Ammon's horn (tissue), 1 donor: ENCODE measurements at places on chromosomes 2 and 18.

GRCh38 chr18:57898506-57899124, 95.5 kb upstream of the ATP8B1 start:
- no peak for DNase-seq

DNA sequence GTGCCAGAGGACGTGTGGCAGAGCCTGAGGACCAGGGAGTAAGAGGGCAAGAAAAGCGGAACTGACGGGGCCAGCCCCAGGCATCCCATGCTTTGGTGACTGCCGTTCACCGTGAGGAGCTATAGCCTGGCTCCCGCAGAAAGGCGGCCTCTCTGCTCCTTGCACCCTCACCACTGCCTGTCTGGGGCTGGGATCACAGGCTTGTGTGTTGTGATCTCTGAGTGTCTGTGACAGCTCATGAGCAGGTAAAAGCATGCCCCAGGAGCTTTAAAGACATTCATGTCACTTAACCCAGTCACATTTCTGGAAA, 266.8 kb upstream of the RAB6C start:
- DNase-seq, result no peak

DNA sequence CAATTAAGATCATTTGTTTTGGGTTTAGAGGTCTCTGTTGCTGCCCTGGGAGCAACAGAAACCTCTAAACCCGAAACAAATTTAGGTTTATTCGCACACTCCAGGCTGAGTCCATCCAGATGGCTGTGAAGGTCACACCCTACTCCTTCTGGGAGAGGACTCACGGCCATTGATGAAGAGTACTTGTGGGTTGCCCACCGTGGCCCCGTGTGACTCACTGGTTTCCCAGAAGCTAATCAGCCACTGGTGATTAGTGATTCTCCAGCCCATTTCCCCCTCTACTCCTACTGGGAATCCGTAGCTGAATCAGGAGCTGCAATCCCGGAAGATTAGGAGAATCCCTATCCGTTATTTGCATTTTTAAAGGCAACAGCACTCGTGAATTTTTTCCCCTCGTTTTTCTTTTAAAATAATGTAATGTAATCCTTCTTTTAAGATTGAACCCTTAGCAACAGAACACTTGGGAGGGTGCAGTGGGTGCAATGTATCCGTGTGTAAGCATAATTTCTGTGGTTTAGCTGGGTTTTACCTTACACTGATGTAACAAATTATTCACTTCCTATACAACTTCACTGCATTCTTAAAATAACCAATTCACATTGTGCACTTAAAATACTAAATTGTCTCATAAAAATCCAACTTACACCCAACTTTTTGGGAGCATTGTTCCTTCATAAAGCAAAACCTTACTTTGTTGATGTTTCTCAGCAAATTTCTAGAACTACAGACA, 27.5 kb upstream of the EPAS1 start:
- no peak for DNase-seq

DNA sequence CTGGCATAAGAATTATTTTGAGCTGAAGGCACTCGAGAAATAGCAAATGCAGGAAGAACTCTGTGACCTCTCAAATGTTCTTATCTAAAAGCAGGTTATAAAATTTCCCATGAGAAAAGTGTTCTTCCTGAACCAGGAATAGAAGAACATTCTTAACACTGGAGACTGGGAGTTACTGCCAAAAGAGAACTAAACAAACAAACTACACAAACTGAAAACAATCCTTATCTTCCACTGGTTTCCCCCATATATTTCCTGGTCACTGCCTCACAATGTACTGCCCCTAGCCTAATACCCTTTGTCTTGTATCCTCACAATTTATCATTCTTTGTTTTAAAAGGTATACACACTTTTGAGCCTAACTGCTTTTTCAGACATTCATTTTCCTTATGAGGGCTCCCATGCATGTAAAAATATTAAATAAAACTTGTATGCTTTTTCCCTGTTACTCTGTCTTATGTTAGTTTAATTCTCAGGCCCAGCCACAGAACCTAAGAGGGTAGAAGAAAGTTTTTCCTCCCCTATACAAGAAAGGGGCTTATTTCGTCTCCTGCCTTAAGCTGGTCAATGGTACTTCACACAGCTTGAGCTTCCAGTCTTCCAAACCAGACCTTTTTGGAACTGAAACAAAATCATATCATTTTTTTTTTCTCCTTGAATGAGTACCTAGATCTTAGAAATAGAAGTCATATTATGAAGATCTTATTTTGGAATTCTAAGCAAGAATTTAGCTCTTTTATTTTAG, 110.6 kb downstream of the MSTN start:
- no peak for DNase-seq

GRCh38 chr2:46706264-46706983, 209.2 kb downstream of the MCFD2 start:
- no peak for DNase-seq

- DNase-seq, result no peak
Measured at GRCh38 chr2:236400594-236401360, 136.6 kb upstream of the ASB18 start.

DNA sequence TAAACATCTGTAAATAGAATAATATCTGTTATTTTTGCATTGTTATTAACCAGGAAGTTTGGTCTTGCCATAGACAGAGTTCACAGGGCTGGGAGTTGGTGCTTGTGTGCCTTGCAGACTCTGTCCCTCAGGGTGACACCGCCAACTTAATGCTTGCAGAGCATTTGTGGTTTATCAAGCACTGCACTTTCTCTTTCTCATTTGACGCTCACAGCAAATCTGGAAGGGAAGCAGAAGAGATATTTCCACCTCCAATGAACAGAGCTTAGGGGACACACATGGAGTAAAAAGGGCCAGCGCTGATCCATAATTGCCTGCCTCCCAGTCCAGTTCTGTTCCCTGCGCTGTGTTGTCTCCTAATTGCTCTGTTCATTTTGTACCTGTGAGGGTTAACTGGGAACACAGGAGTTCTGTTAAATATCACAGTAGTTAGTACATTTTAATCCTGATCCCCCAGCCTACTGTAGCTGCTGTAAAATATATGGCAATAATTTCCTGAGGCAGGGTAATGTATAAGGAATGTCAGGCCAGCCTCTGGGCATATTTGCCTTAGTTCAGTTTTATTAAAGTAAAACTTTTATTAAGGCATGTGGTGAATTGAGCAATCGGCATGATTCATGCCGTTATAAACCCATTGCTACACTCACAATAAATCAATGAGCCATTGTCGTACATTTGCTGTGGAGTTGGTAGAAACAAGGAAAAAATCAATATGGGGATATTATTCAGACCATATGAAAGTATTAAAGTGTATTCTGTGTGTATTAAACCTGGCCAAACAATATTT, 182.5 kb upstream of the OSR1 start:
- no peak for DNase-seq

- DNase-seq, result no peak
Measured at GRCh38 chr2:128284037-128284441, 34.6 kb downstream of the HS6ST1 start.

DNA sequence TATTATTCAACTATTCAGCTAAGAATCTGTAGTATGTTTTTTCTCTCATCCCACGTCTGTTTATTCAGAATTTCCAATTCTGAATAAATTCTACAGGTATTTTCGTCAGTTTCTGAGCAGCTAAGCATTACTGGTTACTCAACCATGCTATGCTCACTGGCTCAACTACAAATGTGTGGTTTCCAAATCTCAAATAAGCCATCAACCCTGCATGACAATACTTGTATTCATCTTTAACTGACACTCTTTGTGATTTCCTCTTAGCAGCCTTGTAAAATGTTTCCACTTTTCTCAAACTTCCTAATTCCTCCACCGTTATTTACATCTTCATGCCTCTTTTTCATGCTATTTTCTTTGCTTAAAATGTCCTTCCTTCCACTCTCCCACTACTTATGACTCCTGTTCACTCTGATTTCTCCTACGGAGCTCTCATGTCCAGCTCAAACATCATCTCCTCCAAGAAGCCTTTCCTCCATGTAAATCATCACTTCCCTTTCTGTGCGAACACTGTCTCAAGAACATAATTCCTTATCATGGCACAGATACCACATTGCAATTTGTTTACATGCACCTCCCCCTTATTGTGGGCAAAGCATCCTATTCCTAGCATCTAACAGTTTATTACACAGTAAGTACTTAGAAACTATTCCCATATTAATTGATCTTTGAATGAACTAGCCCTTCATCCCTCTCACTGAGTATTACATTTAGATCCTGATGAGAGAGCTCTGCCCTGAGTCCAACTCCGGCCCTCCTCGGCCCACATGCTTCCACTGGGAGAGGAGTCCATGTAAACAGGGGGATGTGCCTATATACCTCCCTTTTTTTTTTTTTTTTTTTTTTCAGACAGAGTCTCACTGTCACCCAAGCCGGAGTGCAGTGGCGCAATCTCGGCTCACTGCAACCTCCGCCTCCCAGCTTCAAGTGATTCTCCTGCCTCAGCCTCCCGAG, 10.5 kb downstream of the CCDC88A start:
- peak; percentile 59 for DNase-seq

DNA sequence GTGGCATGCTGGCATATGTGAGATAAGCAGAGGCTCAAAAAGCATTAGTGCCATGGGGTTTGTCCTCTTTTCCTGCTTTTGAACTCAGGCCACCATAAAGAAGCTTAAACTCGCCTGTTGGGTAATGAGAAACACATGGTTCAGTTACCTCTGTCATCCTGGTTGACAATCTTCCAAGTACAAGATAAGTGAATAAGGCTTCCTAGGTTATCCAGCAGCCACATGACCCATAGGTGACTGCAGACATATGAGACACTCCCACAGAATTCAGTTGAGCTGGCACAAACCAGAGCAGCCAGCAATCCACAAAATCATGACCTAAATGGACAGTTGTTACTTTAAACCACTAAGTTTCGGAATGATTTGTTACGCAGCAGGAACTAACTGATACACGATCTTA, 97.3 kb downstream of the TACR1 start:
- DNase-seq, result no peak

DNA sequence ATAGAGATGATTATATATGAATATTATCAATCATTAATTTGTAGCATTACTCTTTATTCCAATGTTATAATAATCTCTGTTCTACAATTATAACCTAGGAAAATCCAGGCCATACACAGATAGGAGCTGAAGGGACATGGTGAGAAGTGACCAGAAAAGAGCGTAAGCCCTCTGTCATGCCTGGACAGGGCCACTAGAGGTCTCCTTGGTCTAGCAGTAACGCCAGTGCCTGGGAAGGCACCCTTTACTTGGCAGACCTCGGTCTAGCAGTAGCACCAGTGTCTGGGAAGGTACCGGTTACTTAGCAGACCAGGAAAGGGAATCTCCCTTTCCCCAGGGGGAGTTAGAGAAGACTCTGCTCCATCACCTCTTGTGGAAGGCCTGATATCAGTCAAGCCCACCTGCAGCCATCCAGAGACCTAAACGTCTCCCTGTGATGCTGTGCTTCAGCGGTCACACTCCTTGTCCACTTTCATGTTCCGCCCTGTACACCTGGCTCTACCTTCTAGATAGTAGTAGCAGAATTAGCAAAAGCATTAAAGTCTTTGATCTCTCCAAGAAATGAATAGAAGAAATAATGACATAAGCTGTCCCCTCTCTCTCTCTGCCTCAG, 447.5 kb upstream of the FSIP2 start:
- DNase-seq, result peak; percentile 9

DNA sequence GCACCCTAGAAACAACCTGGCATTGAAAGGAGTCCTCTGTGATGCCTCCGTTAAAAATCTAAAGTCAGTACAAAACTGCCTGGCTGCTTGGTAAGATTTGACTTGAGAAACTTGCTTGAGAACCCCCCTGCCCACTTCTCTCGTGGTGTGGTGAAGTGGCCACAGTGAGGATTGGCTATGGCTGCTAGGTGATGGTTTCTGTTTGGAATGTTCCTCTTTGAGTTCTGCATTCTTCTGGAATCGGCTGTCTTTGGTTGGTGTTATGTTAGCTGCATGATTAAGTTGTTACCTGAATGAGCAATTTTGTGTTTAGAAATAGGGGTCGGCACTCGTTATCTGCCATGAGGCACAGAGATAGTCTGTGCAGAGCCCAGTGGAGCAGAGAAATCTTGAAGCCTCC, 21.7 kb upstream of the SAG start:
- DNase-seq, result no peak

DNA sequence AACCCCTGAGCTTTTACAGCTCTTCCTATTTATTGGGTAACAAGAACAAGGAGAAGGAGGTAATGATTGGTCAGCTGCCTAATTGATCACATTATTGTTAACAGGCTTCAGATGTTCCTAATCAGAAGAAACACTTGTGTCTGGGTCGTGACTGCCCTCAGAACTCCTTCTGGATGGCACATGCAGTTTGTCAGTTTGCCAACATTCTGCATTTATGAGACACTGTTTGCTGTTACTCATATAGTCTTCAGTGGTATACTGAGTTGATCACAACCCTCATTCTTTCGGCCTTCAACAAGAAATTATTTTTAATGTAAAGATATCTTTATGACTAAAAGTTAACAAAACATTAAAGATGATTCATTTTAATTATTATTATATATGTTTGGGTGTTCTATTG, 95.7 kb upstream of the DOCK10 start:
- DNase-seq, result no peak

DNA sequence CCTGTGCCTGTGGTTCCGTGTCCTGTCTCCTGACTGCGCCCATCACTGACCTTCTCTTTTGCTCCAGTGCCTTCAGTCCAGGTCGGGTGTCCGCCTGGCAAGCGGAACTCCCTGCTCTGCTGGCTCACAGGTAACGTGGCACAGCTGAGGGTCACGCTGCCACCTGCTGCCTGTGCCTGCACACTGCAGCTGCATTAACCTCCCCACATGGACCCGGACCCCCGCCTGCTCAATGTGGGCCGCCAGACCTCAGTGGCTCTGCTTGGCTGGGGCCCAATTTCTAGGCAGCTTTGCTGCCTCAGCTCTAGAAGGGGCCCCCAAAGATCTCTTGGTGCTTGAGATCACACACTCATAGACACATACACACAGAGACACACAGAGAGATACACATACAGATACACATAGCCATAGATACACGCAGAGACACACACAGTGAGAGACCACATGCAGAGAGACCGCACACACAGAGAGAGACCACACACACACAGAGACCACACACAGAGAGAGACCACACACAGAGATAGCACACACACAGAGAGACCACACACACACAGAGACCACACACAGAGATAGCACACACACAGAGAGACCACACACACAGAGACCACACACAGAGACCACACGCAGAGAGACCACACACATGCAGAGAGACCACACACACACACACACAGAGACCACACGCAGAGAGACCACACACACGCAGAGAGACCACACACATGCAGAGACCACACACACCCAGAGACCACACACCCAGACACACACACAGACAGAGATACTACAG, 14.9 kb upstream of the CNNM3 start:
- peak; percentile 81 for DNase-seq

GRCh38 chr2:30239308-30239985, 8.1 kb downstream of the LBH start:
- peak; percentile 35 for DNase-seq
